ENCODE measurements at places on chromosomes 13 and 19. TPM values are rescaled to one million over a fixed set of nuclear protein-coding genes. Genes with fewer than 3 reads are reported as not detected.

PINLYP gene
- 2.9 TPM for total RNA-seq

NPHS1 gene
- total RNA-seq, result under 0.01 TPM

ZNF529 gene
- total RNA-seq, result 8.5 TPM

SWSAP1 gene
- 0.62 TPM for total RNA-seq

ATXN8OS gene
- not detected for total RNA-seq

SOHLH2 gene
- 1.5 TPM for total RNA-seq
